SK-MEL-5 (cell line): ENCODE measurements at places on chromosomes 7 and 10.

DNA sequence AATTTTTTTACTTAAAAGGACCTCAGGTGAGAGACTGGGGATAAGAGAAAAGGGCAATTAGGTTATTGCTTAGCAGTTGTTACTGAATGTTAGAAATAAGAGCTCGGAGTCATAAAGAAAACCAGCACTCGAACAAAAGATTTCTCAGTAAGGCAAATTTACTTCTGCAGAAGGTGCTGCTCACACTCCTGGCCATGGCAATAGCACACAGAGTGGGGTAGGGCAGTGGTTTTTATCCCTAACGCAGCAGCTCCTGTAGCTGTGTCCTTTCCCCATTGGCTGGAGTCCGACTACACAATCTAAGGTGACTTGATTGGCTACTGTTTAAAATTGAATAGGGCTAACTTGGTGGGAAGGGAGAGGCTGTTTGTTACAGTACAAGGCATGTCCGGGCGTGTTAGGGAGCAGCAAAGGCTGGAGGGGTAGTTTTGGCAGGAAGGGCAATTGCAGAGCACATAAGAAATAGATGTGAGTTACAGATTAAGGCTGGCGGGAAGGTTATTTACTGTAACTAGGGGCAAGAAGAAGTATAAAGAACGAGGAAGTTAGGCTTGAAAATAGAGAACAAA lies 112.1 kb downstream of the AKR1D1 start:
- DNase-seq, result no peak

DNA sequence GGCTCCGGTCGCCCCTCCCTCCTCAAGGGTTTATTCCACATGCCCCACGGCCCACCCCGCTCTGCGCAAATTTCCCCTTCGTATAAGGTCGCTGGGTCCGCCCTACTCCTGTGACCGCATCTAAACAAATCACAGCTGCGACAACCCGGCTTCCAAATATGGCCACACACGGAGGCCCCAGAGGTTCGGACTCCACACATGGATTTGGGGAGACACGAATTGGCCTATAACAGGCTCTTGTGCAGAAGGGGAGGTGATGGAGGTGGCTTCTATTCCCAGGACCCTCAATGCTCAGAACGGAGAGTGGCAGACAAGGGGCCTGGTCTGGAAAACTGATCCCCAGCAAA lies 90.1 kb downstream of the FOXL3 start:
- no peak for DNase-seq

- peak; percentile 33 for DNase-seq
These were observed 49.3 kb downstream of the TPK1 start for GRCh38 chr7:144786522-144786921.

- DNase-seq, result no peak
These were observed 134.2 kb upstream of the EFCAB10 start for GRCh38 chr7:105715528-105715927.

GRCh38 chr10:128222332-128222849 lies 96.2 kb upstream of the MKI67 start:
- no peak for DNase-seq

GRCh38 chr10:80659289-80659688 lies 121.6 kb downstream of the SH2D4B start:
- no peak for DNase-seq

GRCh38 chr7:65960351-65961074 lies 21.5 kb downstream of the GUSB start:
- no peak for DNase-seq

GRCh38 chr10:101032637-101033224 lies 1.7 kb downstream of the SFXN3 start:
- DNase-seq, result peak; percentile 42

GRCh38 chr7:72170475-72170874 lies 241.7 kb downstream of the CALN1 start:
- no peak for DNase-seq

GRCh38 chr7:18861514-18862118 lies 255.8 kb downstream of the TWIST1 start:
- no peak for DNase-seq
